Stimulated activated CD4-positive, alpha-beta T cell treated with anti-CD3 and anti-CD28 coated beads, Interleukin-4, amount 100 ng/mL, for 24 hours (primary cell): ENCODE measurements at places on chromosomes 6 and 20.

DNA sequence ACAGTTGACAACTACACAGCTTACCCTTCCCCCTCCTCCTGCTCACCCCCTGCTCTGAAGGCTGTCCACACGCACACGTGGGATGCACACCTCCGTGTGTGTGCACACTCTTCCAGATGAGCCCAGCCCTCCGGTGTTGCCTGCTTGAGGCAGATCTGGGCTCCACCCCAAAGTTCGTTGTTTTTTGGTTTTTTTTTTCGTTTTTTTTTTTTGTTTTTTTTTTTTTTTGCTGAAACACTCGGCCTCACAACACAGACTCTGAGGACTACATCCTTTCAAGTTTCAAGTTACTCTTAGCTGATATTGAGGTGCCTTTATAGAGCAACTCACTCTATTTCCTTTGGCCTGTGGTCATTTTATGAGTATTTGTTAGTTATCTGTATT lies 88.2 kb downstream of the RREB1 start:
- no peak for DNase-seq

DNA sequence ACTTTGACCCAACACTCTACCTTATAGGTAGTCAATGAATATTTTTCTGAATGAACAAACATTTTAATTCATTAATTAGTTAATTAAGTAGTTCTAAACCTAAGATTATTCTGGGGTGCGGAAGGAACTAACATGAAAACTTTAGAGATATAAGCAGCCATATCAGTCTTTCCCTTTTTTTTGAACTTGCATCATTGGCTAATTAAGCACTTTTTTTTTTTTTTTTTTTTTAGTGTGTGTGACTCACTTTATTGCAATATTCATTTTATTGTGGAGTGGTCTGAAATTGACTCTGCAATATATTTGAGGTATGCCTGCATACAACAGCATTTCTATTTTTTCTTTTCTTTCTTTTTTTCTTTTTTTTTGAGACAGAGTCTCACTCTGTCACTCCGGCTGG lies 21.8 kb upstream of the AMD1 start:
- no peak for DNase-seq

DNA sequence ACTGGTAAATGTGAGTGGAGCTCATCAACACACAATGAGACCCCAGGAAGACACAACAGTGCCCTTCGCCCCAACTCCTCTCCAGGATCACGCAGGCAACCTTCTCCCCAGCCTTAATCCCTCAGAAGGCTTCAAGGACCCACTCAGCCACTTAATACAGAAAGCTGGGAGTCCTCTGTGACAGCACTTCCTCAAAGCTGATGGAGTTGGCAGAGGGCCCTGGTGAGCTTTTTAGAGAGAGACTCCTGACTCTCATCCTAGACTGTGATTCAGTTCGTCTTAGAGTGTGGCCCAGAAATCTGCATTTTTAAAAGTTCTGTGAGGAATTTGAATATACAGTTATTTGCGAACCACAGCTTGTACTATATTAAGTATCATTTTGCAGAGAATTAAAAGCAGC lies 187.7 kb downstream of the UST start:
- no peak for DNase-seq

GRCh38 chr6:163392533-163392932 lies 22.0 kb upstream of the QKI start:
- DNase-seq, result no peak

GRCh38 chr6:137927777-137928218 lies 60.7 kb downstream of the TNFAIP3 start:
- peak; percentile 82 for DNase-seq

- DNase-seq, result no peak
Observed at GRCh38 chr20:6887966-6888365, 120.5 kb downstream of the BMP2 start.

- no peak for DNase-seq
Observed at GRCh38 chr6:89605861-89606260, 32.7 kb downstream of the LYRM2 start.

DNA sequence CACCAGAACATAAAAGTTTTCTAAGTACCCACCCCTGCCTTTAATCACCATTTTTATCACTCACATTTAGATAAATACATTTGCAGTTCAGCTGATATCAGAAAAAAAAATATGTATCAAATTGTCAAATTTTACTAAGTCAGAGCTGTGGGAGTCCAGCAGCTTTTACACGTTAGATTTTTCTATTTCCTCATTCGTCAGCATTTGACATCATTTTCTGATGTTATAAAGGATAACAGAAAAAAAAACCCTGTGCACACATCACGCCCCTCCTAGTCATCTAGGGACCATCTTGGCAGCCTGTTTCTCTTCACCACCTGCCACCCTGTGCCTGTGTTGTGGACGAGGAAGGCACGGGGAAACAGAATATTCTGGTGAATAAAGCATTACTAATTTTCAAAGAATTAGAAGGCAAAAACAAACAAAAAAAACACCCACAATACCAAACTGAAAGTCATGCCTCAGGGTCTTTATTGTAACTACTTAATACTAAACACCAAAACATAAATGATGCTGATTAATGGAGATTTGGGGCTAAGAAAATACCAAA lies 12.4 kb downstream of the B4GALT5 start:
- DNase-seq, result peak; percentile 43

DNA sequence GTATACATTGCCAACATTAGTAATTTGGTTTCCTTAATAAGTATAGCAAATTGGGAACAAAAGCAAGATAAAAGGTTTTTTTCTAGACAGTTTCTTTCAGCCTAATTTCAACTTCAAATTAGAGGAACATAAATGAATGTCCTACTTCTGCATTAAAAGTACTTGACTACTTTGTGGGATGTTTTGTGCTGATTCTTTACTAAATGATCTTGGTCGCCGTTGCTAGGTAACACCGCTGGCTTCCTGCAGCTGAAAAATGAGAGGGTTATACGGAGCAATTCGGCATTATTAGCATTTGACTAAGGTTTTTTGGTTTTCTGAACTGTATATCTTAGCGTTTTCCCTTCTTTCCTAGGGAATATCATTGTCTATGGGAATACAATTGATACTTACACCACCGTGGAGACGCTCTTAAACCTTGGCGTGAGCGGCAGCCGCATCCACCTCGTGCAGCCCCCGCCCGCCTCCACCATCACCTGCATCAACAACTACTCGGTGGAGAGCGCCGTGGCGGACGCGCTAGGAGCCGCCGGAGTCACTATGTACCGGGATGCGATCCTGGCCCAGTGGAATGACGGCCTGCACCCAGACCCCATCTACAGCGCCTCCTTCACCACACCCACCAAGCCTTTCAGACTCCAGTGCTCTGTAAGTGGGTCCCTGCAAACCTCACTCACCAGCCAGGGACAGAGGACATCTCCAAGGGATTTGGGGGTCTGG lies 90.9 kb upstream of the INSM1 start:
- no peak for DNase-seq

GRCh38 chr6:156917213-156917612 lies 140.0 kb downstream of the ARID1B start:
- no peak for DNase-seq

- no peak for DNase-seq
Observed at GRCh38 chr6:102075539-102075938, 682.0 kb downstream of the GRIK2 start.

GRCh38 chr20:9417665-9418064 lies 96.7 kb upstream of the LAMP5 start:
- no peak for DNase-seq

DNA sequence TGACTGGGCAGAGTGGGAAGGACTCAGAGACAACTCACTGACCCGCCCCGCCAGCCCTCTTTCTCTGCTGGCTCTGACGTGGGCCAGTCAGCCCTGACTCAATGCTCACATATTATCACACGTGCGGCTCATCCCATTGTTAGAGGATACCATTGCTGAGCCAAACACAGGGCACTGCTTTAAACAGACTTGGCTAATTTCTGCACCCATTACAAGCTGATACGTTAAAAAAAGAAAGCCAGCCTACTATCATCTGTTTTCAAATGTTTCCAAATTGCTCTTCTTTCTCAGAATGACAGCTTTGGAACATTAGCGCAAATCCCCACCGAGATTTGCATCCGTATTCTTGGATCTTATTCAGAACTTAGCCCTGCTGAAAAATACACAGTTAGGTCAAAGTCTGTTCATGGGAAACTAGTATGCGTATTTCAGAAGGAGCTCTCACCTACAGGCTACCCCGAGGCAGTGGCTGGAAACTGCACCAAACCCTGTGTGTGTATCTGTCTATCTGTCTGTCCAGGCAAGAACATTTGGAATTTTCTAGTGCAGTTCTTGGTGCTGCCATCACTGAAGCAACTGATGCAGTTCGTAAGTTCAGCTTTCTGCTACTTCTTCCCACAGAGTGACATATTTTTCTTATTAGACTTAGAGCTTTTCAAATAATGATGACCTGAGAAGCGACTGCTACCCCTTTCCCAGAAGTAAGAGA lies 32.8 kb downstream of the RAMACL start:
- DNase-seq, result no peak

GRCh38 chr20:33654680-33655161 lies 7.4 kb upstream of the C20orf144 start:
- DNase-seq, result no peak

GRCh38 chr20:12467758-12468157 lies 541.0 kb upstream of the SPTLC3 start:
- no peak for DNase-seq

GRCh38 chr6:88445188-88445965 lies 279.2 kb upstream of the CNR1 start:
- no peak for DNase-seq

DNA sequence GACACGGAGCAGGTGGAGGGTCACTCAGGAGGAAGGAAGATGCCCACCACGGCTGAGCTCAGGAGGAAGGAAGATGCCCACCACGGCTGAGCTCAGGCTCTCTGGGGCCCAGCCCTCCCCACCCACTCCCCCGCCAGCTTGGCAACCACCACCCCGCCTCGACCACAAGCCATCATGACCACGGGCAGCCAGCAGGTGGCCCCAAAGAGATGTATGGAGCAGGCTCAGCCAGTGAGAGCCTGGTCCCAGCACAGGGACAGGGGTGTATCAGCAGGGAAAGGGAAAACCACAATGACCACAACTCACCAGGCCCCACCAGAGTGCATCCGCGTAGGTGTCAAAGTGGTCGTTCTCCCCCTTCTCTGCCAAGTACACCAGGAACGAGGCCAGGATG lies 30.4 kb downstream of the KCNQ2 start:
- peak; percentile 63 for DNase-seq

GRCh38 chr6:163146036-163146435 lies 268.5 kb upstream of the QKI start:
- DNase-seq, result no peak

- no peak for DNase-seq
Observed at GRCh38 chr6:68128211-68128610, 506.9 kb upstream of the ADGRB3 start.

GRCh38 chr6:100987556-100987955 lies 106.4 kb upstream of the ASCC3 start:
- no peak for DNase-seq

GRCh38 chr6:446418-447366 lies 55.1 kb downstream of the IRF4 start:
- peak; percentile 95 for DNase-seq

- DNase-seq, result no peak
Observed at GRCh38 chr6:93376026-93376540, 43.3 kb downstream of the EPHA7 start.

DNA sequence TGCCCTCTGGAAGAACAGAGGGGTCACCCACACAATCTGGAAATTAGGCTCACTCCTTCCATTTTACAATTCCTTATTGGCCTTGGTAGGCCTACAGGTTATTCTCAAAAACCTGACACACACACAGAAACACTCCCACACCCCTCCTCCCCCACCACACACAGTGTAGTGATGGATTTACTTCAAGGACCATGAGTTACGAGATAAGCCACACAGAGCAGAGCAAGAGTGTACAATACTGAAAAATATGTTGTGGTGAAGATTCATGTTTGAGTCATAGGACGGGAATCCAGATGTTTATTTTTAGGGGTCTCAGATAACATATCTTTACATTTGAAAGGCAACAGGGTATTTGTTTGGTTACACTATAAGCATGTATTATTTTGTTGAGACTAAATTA lies 291.9 kb downstream of the PLCB1 start:
- DNase-seq, result no peak

- DNase-seq, result no peak
Observed at GRCh38 chr20:41299899-41300298, 17.6 kb downstream of the ZHX3 start.

DNA sequence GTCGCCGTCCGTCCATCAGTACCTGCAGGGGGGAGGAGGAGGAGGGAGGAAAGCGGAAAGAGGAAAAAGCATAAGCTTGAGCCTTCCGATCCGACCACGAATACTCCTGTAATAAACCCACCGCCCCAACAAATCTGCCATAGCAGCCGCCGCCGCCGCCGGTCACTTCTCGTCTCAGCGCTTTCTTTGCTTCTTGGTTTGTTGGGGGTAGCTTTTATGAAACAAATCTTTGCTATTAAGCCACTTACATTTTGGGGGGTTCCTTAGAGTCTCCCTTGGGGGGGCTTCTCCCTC lies 277 bp downstream of the ADGRB3 start:
- DNase-seq, result no peak

GRCh38 chr6:3748208-3749066 lies 3.1 kb downstream of the PXDC1 start:
- peak; percentile 53 for DNase-seq

- DNase-seq, result no peak
Observed at GRCh38 chr6:5323979-5324378, 62.7 kb downstream of the FARS2 start.

DNA sequence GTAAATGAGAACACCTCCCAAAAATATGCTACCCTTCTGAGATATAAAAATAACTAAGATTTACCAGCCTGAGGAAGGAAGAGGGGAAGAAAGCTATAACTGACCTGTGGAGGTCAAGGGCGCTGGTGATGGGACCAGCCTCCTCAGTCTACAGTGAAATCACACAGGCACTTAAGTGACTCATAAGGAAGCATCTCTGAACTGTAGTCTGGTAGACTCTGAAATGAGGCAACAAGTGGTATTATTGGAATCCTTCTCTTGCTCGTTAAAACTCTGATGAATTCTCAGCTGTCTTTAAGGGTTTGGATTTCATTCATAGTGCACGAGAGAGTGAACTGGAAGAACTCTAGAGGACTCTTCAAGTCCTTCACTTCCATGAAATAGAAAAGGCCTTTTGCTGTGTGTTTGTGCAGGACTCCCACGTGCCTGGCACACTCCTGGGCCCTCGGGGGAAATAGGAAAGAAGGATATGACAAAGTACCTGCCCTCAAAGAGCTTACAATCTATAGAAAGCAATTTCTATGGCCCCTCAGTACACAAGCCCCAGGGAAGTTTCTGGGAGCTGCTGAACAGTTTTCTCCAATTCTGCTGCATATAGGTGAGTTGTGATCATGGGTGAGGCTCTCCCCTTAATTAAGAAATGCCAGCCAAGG lies 231.8 kb upstream of the RREB1 start:
- no peak for DNase-seq
